ENCODE measurements at places on chromosomes 1 and 21.

DNA sequence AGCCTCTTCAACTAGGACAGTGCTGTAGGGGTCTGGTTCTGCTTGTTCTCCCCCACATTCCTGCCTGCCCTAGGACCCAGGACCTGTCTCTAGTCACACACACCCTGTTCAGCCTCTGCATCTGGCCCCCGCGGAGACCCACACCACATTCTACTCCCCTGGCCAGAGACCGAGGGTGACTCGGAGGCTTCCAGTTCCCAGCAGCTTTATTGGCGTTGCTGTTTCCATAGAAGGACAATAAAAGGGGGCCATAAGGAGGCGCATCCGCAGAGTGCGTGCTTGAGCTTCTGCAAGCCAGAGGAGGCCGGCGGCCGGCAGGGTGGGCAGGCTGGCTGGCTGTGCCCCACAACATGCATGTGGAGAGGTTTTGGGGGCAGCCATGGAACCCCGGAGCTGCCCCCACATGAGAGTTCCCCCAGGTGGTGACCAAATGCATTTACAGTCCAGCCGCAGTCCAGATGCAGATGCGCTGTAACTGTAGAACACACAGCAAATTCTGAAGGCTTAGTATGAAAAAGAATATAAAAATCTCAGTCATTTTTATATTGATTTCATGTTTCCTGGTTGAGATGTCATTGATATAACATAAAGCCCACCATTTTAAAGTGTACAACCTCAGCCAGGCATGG lies 52.4 kb downstream of the PDE9A start:
- no peak for DNase-seq

- DNase-seq, result no peak
Observed at GRCh38 chr1:199982606-199983005, 44.9 kb upstream of the NR5A2 start.

DNA sequence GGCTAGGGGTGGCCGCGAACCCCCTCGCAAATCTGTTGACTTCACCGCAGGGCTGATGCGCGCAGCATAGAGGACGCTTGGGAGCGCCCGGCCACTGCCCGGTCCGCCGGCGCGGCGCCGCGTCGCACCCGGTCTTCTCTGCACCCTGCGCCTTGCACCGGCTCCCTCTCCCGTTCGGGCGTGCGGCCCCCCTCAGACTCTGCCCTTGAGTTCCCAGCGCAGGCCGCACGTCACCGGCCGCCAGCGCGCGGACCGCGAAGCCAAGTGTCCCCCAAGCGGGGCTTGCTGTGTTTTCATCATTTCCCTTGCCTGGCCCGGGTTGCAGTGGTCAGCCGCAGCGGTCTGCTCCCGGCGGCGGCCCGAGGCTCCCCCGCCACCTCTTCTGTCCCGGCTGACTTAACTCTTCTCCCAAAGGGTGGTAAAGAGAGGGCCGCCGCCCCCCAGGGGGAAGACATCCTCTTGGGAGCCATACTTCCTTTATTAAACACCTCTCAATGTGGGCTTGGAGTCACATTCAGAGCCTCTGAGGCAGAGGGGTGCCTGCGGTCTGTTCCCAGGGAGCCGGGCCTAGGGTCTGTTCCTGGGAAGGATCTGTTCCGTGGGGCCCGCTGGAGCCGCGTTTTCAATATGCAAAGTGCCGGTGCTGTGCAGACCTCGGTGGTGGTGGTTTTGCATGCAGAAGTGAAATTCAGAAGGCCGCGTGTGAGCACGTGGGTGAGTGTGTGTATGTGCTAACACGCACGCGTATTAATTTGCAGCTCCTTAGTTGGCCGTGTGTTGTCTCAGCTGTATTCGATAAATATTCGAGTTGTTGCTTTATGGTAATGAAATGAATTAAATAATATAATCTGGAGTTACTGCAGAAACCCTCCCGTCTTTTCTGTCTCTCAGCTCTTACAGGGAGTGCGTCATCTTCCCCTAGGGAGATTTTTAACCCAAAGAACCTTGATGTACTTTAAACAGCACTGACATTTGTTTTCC lies 17.6 kb downstream of the PBX1 start:
- DNase-seq, result no peak

DNA sequence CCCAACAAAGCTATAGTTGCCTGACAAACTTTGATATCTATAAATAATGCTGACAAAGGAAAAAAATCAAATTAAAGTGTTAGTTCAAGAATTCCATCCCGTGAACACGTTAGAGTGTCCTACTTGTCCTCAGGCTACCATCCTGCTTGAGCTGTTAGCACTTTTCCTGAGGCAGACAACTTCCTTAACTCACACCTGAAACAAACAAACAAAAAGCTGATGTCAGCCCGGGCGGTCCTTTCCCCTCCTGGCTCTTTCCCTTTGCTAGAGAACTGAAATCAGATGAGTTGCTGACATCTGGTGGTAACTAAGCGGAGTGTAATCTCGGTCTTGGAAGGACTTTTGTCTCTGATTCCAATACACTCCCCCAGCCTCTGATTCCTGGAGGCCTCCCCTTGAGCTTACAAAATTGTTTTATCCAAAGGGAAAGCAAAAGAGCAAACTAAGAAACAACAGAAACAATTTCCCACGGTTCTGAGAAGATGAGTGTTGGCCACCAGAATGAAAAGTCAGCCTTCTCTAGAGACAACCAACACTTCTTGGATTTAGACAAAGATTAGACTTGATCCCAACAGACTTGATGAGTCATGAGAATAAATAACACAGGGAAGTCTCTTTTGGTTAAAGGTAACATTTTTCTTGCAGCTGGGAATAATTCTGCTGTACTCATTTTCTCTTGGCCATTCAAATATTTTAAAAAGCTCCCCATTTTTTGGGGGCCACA lies 135.4 kb downstream of the PROX1 start:
- peak; percentile 30 for DNase-seq

- DNase-seq, result no peak
Observed at GRCh38 chr1:86778569-86779239, 74.3 kb downstream of the SH3GLB1 start.

- no peak for DNase-seq
Observed at GRCh38 chr1:54806931-54807611, 5.9 kb upstream of the TTC22 start.

DNA sequence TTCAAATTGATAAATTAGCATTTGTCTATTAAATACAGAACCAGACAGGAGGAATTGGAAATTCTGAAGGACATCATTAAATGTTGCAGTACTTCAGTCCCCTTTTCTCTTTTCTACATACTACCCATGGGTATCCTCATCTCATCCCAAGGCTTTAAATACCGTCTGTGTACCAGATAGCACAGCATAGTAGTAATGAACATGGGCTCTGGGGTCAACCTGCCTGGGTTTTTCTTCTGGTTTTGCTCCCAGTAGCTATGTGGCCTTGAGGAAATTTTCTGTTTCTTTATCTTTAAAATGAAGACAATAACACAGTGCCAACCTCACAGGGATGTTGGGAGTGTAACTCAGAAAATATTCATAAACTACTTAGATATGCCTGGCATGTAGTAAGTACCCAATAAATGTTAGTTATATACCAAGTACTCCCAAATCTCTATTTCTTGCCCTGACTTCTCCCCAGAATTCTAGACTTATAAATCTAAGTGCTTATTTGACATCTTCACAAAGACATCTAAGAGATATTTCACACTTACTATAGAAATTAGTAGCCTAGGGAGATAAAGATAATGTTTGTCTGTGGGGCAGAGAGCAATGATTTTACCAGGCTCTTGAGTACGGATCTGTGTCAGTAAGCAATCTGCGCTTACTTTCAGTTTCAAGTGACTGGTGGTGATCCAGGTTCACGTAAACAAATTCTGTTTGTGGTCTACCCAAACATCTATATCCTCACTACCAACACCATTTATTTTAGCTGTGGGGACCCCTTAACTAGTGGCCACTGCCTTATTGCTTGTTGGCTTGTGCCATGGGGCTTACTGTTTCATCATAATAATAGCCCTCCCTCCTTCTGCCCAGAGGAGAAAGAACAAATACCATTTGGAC lies 37.3 kb downstream of the VANGL2 start:
- no peak for DNase-seq

DNA sequence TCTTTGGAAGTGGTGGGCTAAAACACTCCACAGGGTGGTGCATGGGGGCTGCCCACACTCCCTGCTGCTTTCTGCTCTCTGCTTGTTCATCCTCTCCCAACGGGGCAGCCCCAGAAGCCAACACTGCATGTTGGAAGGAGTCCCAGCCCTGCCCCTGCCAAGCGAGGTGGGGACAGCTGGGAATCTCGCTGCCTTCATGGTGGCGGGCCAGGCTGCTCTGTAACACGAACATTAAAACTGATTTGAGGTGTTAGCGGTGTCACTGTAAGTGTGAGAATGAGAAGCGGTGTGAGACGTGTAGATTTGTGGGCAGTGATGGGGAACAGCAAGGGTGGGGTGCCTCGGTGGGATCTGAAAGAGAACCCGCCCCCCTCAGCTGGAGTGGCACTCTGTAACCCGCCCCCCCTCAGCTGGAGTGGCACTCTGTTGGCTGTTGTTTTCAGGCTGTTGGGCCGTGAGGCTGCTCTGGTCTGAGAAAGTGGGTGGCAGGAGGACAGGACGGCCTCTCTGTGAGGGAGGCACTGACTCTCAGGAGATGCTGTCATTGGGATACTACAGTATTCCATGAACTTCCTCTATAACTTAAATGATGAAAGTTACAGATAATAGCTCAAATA lies 80.9 kb downstream of the PCBP3 start:
- no peak for DNase-seq

DNA sequence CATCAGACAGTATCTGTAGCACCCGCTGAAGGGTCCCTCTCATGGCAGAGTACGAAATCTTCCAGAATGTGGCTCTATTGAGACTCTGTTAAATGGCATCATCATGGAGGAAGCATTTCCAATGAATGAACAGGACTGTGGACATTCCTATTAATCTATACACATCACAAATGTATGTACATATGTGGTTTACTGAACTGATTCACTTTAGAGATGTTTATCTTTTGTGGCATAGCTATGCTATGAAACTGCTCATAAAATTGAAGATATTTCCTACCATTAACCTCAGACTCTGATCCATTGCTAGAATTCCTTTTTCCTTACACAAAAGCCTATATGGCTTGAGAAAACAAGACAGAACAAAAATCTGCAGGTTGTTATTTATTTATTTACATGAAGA lies 259.6 kb upstream of the RRP15 start:
- no peak for DNase-seq

DNA sequence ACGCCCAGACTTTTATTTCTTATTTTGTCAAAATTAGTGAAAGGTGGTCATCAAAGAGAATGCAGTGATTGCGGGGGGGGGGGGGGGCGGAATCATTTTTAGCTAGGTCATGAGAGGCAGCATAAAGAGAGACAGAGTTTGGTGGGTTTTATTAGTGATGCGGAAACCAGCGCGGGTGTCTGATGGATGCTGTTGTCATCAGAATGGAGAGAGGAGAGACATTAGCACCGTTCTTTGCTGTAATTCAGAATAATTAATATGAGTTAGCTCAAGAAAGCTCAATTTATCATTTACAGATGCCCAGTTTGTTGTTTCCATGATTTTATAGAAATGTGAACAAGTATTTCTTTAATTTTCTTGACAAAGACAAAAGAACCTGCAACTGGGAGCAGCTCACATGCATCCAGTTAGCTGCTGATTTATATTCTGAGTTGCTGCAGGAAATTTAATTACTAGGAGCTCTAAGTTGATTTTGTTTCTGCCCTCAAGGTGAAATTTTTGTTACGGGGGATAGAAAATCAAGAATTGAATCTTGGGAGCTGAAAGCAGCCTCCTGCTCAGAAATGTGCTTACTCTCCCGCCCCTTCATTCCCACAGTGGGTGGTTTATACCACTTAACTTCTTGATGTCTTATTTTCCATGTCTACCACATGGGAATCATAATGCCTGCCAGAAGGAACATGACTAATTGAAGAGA lies 133.4 kb upstream of the MAP1LC3C start:
- DNase-seq, result no peak

GRCh38 chr1:86082183-86082582 lies 74.4 kb downstream of the COL24A1 start:
- no peak for DNase-seq

DNA sequence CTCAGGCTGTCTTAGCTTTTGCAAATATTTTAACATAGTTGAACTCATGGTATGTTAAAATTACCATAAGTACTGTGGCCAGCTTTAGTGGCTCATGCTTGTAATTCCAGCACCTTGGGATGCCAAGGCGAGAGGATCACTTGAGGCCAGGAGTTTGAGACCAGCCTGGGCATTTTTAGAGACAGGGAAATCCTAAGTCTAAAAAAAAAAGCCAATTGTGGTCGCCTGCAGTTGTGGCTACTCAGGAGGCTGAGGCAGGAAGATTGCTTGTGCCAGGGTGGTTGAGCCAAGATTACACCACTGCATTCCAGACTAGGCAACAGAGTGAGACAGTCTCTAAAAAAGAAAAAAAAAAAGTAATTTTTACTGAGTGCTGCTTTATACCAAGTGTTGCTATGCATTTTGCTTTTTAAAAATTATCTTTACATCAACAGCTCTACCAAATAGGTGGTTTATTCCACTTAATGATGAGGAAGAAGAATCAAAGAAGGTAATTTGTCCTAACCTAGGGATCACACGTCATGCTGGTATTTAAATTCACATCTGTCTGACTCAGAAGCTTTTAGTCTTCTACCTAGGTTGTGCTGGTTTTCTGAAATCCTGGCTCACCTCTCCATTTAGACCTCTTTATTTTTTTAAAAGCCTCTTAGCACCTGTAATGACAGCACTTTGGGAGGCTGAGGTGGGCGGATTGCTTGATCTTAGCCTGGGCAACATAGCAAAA lies 16.8 kb downstream of the PPP1R12B start:
- DNase-seq, result no peak

GRCh38 chr1:118294875-118295642 lies 110.0 kb upstream of the SPAG17 start:
- no peak for DNase-seq

- DNase-seq, result no peak
Observed at GRCh38 chr1:232868793-232869491, 63.7 kb downstream of the MAP10 start.

DNA sequence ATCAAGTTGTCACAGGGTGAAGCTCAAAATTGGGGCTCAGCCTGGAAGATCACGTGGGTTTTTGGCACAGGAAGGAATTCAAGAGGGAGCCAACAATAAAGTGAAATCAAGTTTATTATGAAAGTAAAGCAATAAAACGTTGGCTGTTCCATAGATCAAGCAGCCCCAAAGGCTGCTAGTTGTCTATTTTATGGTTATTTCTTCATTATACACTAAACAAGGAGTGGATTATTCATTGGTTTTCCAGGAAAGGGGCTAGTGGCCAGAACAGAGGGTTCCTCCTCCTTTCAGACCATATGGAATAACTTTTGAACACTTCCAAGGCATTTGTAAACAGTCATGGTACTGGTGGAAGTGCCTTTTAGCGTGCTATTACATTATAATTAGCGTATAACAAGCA lies 723.5 kb upstream of the ADAMTS5 start:
- no peak for DNase-seq

- no peak for DNase-seq
Observed at GRCh38 chr1:245437369-245438062, 282.7 kb downstream of the KIF26B start.

DNA sequence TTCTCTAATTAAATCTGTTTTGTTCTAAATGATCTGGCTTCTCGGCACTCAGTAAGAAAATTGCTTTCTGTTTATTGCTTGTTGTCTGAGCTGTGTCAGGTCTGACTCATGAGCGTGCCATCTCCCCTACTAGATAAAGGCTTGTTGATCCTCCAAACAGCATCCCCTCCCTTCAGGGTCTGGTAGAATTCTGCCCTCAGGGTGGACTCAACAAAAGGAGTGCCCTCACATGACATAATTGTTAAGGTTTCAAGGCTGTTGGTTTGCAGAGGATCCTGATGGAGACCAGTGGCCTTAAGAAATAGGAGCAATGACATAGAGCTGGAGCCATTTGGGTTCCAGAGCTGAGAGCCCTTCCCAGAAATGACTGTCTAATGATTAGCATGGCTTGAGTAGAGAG lies 36.0 kb upstream of the ATP2B4 start:
- no peak for DNase-seq

Data from cerebellar nuclear complex (tissue), 1 donor.